Glutamatergic neuron (in vitro differentiated cells): ENCODE measurements at places on chromosomes 2 and 18.

DNA sequence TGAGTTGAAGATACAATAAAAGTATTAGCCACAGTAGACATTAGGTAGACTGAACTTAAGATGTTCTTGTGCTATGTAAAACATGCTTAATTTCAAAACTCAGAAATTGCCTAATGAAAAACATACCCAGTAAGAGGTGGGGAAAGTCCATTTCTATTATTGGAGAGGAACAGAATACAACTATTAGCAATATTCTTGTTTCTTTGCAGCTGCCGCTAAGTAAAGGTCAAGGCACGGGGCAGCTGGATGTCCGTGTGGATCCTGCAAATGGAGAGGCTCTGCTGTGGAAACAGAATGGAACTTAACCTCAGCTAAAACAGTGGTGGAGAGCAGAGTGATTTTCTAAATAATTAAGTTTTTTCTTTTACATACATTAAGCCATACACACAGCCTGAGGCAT, 139.2 kb upstream of the ARHGAP28 start:
- no peak overlapping the region for H3K27ac ChIP-seq
- no peak overlapping the region for H3K4me3 ChIP-seq

GRCh38 chr18:49279041-49279440, 181.4 kb downstream of the DYM start:
- no peaks in the 10 kb centered on the region for H3K4me1 ChIP-seq
- H3K27ac ChIP-seq: no peak overlapping the region
- H3K27me3 ChIP-seq: no peaks in the 10 kb centered on the region
- no peaks in the 10 kb centered on the region for H3K36me3 ChIP-seq

DNA sequence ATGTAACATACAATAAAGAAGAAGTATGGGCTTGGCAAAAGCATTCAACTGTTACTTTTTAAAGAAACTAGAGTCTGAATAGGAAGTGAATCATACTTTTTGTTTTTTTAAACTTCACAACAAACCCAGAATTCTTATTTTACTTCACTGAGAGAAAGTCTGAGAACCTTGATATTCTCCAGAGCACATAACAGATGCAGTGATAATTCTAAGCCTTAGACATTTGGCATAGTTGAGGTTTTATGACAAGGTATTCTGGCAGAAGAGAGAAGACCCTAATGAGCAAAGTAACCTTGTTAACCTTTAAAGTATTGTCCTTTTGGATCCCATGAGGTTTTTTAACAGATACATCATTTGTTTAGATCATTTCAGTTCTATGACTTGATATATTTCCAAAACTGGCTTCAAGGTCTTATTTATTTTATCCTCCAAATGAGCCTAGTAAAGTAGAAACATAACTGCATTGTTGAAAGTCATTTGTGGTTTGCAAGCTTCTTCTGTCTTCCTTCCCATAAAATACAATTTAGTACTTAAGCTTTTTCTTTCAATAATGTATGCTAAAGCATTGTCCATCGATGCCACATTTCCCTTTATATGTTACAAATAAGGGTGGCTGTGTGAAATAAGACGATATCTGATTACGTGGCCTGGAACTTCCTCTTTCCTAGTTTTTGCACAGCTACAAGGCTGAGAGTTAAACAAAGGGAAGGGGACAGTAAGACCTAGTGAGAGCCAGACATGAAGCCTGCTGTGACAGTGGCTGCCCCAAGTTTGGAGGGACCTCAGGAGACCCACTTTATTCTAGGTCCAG, 86.1 kb upstream of the ITPRID2 start:
- H3K36me3 ChIP-seq: no peaks in the 10 kb centered on the region
- no peak overlapping the region for H3K4me3 ChIP-seq
- DNase-seq: no peak
- no peaks in the 10 kb centered on the region for H3K27me3 ChIP-seq

- H3K4me3 ChIP-seq: no peak overlapping the region
- DNase-seq: no peak
- no peaks in the 10 kb centered on the region for H3K36me3 ChIP-seq
- H3K27ac ChIP-seq: no peak overlapping the region
These were observed 180.4 kb upstream of the NRXN1 start for GRCh38 chr2:51212374-51212773.

DNA sequence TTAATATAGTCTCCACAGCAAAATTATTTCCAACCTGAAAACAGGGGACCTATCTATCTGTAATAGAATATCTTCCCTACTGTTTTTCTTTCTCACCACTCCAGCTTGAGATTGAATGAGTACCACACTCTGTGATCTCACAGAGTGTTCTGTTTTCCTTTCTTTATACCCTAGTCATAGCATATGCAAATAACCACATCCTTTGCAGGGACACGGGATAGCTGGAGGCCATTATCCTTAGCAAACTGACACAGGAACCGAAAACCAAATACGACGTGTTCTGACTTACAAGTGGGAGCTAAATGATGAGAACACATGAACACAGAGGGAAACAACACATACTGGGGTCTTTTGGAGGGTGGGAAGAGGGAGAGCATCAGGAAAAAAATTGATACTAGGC, 224.7 kb downstream of the SLC8A1 start:
- no peak overlapping the region for H3K4me3 ChIP-seq
- peaks cover 3% of the 10 kb centered on the region for H3K4me1 ChIP-seq
- DNase-seq: no peak

DNA sequence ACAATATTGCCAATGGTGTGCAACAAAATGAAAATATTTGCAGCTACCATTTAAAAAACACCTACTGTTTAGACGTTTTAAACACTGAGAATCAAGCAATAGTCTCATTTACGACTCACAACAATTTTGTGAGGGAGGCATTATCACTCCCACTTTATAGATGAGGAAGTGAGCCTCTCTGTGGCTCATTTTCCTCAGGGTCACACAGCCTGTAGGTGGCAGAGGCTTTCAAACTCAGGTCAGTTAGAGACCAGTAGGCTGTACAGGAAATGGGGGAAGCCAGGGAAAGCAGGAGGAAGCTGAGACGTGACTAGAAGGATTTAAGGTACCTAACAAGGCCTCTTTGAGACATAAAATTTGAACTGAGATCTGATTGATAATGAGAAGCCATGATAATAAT, 95.0 kb upstream of the ZNF521 start:
- H3K36me3 ChIP-seq: no peaks in the 10 kb centered on the region
- H3K4me1 ChIP-seq: no peaks in the 10 kb centered on the region
- no peak overlapping the region for H3K4me3 ChIP-seq
- H3K27me3 ChIP-seq: no peaks in the 10 kb centered on the region

DNA sequence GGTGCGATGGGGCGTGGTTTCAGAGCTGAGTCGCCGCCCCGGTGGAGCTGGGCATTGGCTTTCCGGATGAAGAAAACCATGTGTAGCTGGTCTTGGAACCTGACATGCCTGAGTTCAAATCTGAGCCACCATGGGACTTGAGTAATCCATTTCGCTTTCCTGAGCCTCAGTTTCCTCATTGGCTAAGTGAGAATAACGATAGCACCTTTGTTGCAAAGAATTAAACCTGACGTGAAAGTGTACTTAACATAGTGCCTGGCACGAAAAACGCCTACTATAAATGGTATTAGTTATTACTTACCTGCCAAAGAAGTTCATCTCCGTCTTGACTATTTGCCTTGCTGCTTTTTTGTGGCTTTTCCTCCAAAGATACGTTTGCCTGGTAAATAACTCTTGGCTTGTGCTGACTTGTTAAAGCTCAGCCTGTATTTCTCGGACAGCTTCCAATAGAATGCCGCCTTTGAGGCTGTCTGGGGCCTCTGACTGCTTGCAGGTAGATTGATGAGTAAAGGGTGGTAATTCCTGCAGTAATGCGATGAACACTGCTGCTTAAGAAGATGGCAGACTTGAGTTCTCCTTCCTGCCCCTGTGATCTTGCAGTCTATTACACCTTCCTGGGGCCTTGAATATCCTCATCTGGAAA, 1.3 kb downstream of the CDCA7 start:
- H3K36me3 ChIP-seq: no peaks in the 10 kb centered on the region
- H3K27ac ChIP-seq: no peak overlapping the region
- peak; percentile 23 for DNase-seq
- no peaks in the 10 kb centered on the region for H3K4me1 ChIP-seq

DNA sequence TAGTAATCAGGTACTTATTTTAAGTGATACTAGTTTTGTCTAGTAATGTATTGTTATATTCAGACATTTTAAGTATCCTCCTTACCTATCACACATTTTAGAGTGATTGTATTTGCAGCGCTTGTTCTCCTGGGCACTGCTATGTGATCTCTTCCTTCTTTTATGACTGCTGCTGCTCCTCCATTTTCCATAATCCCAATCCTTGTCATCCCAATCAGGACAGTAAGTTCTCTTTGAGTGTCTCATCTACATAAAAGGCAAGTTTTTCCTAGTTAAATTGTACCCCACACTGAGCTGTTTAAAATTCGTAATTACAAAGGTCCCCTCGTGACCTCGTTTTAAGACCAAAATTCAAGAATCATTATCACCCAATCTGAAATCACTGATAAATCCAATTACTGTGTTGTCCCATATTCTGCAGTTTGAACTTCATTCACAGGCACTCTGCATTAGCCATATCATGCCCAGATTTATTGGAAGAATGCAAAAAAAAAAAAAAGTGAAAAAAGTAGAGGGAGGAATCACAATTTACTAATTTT, 2.8 kb downstream of the CLK1 start:
- H3K27ac ChIP-seq: peak overlapping the region; percentile 100
- peak overlapping the region; percentile 96 for H3K4me3 ChIP-seq
- DNase-seq: no peak
- H3K27me3 ChIP-seq: peaks cover 8% of the 10 kb centered on the region
- peaks cover 9% of the 10 kb centered on the region for H3K36me3 ChIP-seq

DNA sequence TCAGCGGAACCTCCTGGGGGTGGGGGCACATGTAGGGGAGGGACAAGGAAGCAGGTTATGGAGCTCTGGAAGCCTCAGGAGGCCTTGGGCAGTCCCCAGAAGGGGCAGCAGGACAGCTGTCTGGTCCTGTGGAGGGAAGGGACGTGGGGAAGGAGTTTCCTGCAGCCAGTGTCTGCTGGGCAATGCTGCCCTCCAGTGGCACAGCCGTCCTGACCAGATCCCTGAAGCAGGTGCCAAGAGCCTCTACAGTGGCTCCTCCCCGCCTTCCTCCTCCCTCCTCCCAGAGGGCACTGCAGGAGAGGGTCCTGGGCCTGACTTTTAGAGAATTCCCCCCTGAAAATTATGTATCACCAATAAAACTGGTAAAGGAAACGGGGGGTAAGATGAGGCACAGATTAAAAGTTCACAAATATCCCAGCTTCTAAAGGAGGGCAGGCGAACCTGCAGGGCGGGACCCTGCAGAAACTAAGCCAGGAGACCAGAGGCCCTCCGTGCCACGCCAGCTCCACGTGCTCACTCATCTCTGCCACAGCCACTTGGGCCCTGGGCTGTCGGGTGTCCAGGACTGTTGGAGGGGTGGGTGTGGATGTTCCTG, 258.5 kb downstream of the TWIST2 start:
- peaks cover 5% of the 10 kb centered on the region for H3K36me3 ChIP-seq
- peak; percentile 81 for DNase-seq
- no peak overlapping the region for H3K4me3 ChIP-seq

DNA sequence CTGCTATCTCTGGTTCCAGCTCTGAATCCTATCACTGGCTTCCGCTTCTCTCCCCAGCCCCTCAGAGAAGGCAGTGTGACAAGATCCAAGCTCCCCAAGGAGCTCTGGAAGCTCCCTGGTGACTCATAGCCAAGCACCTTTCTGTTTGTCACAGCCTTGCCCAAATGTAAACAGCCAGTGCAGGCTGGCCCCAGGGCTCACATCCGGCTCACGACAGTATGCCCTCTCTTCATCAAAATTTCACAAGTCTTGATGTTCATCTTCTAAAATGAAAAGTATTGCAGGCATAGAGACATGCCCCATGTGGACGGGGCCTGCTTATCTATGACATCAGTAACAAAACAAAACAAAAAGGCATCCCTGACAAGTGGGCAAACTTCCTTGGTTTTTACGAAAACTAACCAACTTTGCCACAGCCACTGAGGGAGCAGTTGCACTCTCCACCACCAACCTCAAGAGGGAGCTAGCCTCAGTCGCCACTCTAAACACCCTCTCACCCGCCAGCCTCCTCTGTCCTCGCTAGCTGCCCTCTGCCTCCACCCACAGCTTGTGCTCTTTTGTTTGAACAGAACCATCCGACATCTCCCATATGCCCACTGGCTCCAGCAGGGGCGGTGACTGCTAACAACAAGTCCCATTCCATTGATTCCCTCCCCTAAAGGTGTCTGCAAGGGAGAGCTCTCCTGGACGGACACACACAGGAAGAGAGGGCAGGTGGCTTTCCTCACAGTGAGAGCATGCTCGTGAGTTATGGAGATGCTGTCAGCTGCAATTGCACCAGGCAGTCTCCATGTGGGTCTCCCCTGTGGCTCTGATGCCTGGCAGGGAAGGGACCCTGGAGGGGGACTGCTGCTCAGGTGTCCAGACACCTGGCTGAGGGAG, 71.0 kb upstream of the DAPL1 start:
- H3K36me3 ChIP-seq: no peaks in the 10 kb centered on the region
- H3K27me3 ChIP-seq: peaks cover 2% of the 10 kb centered on the region
- no peak overlapping the region for H3K27ac ChIP-seq
- H3K4me1 ChIP-seq: peaks cover 16% of the 10 kb centered on the region
- no peak overlapping the region for H3K4me3 ChIP-seq

DNA sequence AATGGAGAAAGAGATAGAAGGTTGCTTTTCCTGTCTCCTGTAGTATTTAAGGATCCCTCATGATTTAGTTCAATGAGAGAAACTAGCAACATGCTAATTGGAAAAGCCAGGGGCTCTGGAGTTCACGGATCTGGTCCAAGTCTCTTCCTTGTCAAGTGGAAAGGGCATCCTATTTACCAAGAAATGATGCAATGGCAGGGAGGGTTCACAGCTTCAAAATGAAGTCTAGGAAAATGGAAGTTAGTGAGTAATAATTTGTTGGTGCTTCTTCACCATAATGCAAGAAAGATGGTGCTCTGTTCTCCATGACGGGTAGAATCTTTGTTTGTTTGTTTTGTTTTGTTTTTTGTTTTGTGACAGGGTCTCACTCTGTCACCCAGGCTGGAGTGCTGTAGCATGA, 34.6 kb upstream of the SP3 start:
- peaks cover 2% of the 10 kb centered on the region for H3K4me1 ChIP-seq
- no peak for DNase-seq
- no peaks in the 10 kb centered on the region for H3K27me3 ChIP-seq
- H3K27ac ChIP-seq: no peak overlapping the region

DNA sequence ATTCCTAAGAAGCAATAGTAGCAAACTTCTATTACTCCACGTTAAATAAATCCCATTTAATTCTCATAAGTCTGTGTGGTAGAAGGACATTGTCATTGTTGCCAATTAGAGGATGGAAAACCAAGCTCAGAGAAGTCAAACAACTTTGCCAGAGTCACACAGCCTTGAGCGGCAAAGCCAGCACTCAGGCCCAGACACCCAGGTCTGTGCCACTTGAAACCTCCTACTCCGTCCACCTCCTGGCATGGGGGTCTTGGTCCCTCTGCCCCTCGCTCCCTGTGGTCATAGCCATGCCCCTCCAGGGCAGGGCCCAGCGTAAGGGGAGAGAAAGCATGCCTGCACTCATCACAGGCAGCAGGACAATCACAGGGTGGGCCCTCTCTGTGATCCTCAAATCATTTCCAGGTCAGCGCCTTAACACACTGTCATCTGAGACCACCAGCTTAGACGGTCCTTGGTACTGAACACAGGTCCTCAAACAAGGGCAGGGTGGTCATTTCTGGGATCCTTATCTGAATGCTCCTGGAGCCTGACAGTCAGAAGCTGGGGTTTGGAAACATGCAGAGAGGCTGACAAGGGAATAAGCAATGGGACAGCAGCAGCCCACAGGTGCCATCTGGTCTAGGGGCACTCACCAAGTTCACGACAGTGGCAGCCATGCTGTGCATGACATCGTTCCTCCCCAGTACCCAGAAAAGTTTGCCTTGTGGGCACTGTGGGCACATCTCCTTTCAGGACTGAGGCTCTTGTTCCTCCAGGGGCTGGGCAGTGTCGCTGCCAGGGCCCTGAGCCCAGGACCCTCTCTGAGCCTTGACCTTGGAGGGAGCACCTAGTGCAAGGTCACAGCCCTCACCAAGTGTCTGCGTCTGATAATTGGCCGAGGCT, 38.2 kb downstream of the FAM178B start:
- H3K27me3 ChIP-seq: peaks cover 3% of the 10 kb centered on the region
- no peak for DNase-seq
- H3K4me3 ChIP-seq: no peak overlapping the region
